Activated CD8-positive, alpha-beta T cell treated with anti-CD3 and anti-CD28 coated beads for 36 hours (primary cell): ENCODE measurements at places on chromosomes 12 and 14. TPM values are rescaled to one million over a fixed set of nuclear protein-coding genes. Genes with fewer than 3 reads are reported as not detected.

GRCh38 chr12:24550609-24551008 is 398.3 kb downstream of the BCAT1 start:
- H3K27me3 ChIP-seq: peaks cover 4% of the 10 kb centered on the region
- no peak for DNase-seq
- H3K36me3 ChIP-seq: no peaks in the 10 kb centered on the region
- H3K27ac ChIP-seq: no peak overlapping the region
- no peak overlapping the region for H3K4me3 ChIP-seq

DNA sequence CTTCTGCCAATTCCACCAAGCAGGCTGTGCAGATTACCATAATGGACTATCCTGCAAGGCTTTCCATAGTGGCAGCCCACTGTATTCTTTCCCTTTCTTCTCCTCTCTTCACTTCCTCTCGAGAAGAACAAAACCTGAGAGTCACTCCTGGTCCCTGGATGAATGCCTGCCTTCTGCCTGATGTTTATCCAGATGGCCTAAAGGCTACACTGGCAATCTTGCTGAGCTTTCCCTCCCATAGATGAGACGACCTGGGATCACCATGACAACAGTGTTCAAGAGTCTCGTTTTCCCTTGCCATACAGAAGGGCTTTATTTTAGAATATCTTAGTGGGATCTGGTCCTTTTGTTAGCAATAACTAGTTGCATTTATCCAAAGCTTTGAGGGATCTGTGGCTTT is 142.3 kb downstream of the RTN1 start:
- no peaks in the 10 kb centered on the region for H3K36me3 ChIP-seq
- DNase-seq: no peak
- no peaks in the 10 kb centered on the region for H3K4me1 ChIP-seq

DNA sequence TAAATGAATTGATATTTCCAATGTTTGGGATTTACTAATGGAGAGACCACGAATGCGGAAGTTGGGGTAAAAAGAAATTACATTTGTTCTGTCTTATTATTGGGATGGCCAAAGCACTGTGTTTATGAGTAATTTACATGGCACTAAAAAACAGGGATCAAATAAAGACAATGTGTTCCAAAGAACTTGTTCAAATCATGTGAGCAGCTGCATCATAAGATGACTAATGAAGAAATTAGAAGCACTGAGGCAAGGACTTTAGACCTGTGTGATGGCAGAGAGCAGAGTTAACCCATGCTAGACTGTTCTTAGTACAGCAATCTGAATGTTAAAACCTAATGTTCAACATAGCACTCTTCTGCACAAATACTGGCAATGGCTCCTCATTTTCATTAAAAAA is 34.3 kb upstream of the DCN start:
- H3K4me1 ChIP-seq: no peaks in the 10 kb centered on the region
- DNase-seq: no peak
- no peaks in the 10 kb centered on the region for H3K27me3 ChIP-seq
- H3K27ac ChIP-seq: no peak overlapping the region

DNA sequence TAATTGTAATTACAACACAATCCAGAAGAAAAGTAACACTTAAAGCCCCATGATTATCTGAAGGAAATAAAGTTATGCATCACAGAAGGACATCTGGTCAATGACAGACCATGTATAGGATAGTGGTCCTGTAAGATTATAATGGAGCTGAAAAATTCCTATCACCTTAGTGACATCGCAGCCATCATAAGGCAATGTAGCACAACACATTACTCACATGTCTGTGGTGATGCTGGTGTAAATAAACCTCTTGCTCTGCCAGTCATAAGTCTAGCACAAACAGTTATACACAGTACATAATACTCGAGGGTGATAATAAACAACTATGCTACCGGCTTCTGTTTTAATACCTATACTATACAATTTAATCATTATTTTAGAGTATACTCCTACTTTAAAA is 11.2 kb downstream of the ATG2B start:
- no peak for DNase-seq
- no peak overlapping the region for H3K27ac ChIP-seq
- peaks cover 35% of the 10 kb centered on the region for H3K4me1 ChIP-seq
- H3K4me3 ChIP-seq: no peak overlapping the region

- H3K36me3 ChIP-seq: peaks cover 5% of the 10 kb centered on the region
- H3K4me3 ChIP-seq: peak overlapping the region; percentile 81
These were observed 1.4 kb downstream of the NFYB start for GRCh38 chr12:104136577-104136976.

- peaks cover 63% of the 10 kb centered on the region for H3K4me1 ChIP-seq
- H3K27me3 ChIP-seq: no peaks in the 10 kb centered on the region
- H3K27ac ChIP-seq: peak overlapping the region; percentile 90
- peak; percentile 86 for DNase-seq
- peak overlapping the region; percentile 67 for H3K4me3 ChIP-seq
These were observed 14.2 kb upstream of the MYO1A start for GRCh38 chr12:57063991-57064685.

GRCh38 chr14:28163233-28163632 is 603.4 kb upstream of the FOXG1 start:
- DNase-seq: no peak
- no peaks in the 10 kb centered on the region for H3K4me1 ChIP-seq
- no peaks in the 10 kb centered on the region for H3K36me3 ChIP-seq
- H3K4me3 ChIP-seq: no peak overlapping the region

- no peak for DNase-seq
- H3K4me1 ChIP-seq: peaks cover 3% of the 10 kb centered on the region
- no peak overlapping the region for H3K27ac ChIP-seq
- H3K27me3 ChIP-seq: peaks cover 2% of the 10 kb centered on the region
- no peak overlapping the region for H3K4me3 ChIP-seq
- H3K36me3 ChIP-seq: peaks cover 2% of the 10 kb centered on the region
These were observed 16.6 kb downstream of the MGP start for GRCh38 chr12:14868916-14869506.

DNA sequence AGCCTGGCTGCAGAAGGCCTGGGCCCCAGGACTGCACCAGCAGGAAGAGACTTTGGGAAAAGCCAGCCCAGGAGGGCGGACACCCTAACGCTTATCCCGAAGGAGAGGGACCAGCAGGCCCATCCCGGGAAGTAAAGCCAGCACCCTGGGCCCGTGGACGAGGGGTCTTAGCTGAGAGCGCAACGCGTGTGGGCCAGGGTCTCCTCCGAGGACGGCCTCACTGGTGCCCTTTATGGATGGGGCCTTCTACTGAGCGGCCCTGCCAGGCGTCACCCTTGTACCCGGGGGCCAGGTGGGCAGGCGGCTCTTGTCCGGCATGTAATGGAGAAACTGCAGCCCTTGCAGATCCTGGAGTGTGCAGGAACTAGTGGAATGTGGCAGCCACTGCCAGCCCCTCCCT is 14.1 kb downstream of the TEDC1 start:
- no peaks in the 10 kb centered on the region for H3K4me1 ChIP-seq
- no peak overlapping the region for H3K27ac ChIP-seq
- no peak overlapping the region for H3K4me3 ChIP-seq
- peaks cover 14% of the 10 kb centered on the region for H3K27me3 ChIP-seq

GRCh38 chr14:101962503-101962874 is 1.9 kb upstream of the DYNC1H1 start:
- no peaks in the 10 kb centered on the region for H3K27me3 ChIP-seq
- peaks cover 22% of the 10 kb centered on the region for H3K4me1 ChIP-seq
- H3K27ac ChIP-seq: no peak overlapping the region
- peaks cover 4% of the 10 kb centered on the region for H3K36me3 ChIP-seq
- DNase-seq: no peak

Gene BDKRB1
- total RNA-seq: not detected

Gene NYNRIN
- total RNA-seq: 0.27 TPM

Gene OR6C2
- not detected for total RNA-seq

Gene ATN1
- 28.5 TPM for total RNA-seq

Gene CCDC88C
- 83.6 TPM for total RNA-seq

Gene KRT3
- total RNA-seq: not detected
